Stimulated activated CD4-positive, alpha-beta T cell treated with anti-CD3 and anti-CD28 coated beads, Interleukin-1b, Interleukin-23, amount 100 ng/mL, for 1 hour (primary cell): ENCODE measurements at places on chromosomes 3 and 15.

GRCh38 chr3:125389282-125389681, 14.2 kb upstream of the ZNF148 start:
- no peak for DNase-seq

- DNase-seq = no peak
These were observed 161.8 kb upstream of the CBLB start for GRCh38 chr3:106030627-106030963.

DNA sequence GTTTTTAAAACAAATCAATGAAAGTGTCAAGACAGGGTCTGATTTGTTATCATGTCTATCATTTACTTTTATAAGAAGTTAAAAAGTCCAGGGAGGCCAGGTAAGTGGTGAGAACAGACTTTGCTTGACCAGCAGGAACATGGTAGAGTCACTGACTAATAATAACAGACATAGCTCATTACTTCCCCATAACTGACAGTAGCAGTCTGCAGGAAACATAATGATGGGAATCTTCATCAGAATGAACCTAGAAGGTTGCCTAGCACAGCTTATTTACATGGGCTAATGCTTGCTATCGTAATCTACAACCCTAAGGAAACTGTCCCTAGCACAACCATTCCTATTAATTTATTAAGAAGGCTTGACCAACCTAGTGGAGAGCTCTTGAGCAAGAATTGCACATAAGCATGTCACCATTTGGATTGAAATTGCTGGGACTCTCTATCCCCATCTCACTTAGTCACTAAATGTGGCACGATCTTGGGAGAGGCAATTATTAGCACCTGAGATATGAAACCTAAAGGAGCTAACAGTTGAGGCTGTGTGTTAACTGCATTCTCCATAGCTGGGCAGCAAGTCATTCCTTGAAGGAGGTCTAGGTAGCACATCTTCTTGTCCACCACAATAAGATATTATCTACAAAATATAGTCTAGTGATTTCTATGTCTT, 139.6 kb upstream of the ZBTB20 start:
- DNase-seq = no peak

GRCh38 chr15:78737187-78737820, 74.0 kb downstream of the ADAMTS7 start:
- DNase-seq = no peak

GRCh38 chr3:129360705-129361460, 67.6 kb downstream of the EFCAB12 start:
- DNase-seq = no peak

DNA sequence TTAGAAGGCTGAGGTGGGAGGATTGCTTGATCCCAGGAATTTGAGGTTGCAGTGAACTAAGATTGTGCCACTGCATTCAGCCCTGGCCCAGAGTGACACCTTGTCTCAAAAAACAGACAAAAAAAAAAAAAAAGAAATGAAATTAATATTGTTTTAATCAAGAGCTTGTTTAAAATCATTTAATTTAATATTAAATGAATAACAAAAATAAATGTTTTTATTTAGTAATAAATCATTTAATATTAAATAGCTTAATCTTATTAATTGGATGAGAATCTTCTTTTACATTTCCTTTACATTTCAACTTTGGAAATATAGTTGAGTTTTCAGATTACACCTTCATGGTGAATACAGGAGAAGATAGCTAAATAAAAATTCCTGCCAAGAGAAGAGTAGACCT, 29.7 kb downstream of the TNIK start:
- no peak for DNase-seq

DNA sequence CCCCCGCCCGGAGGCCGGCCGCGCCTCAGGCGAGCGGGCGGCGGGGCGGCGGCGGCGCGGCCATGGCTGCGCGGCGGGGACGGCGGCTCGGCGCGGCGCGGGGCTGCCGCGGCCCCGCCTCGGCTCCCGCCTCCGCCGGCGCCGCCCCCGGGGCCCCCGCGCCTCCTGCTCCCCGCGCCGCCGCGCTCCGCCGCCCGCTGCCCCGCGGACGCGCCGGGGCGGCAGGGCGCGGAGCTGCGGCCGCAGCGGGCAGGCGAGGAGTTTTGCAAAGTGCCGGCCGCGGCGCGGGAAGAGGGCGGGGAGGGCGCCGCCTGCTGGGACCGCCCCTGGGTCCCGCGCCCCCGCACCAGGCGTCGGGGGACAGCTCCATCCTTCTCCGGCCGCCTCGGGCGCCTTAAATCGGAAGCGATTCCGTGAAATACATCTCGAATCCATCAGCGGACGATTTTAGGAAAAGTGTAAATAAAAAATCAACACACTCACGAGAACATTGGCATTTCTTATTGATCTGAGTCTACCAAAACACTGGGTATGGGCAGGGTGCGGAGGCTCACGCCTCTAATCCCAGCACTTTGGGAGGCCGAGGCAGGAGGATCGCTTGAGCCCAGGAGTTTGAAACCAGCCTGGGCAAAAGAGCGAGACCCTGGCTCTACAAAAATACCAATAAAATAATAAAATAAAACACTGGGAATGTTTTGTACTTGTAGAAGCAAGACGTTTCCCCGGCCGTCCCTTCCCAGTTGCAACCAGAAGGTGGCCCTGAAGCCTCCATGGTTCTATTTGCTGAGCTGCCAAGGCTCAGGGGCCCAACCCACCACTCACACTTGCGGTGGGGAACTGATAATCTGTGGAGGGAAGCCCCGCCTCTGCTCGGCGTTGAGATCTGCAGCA, 136.9 kb downstream of the NUP210 start:
- no peak for DNase-seq
